Hypothalamus (tissue), 51 donors: ENCODE measurements at places on chromosomes 6 and 20.

DNA sequence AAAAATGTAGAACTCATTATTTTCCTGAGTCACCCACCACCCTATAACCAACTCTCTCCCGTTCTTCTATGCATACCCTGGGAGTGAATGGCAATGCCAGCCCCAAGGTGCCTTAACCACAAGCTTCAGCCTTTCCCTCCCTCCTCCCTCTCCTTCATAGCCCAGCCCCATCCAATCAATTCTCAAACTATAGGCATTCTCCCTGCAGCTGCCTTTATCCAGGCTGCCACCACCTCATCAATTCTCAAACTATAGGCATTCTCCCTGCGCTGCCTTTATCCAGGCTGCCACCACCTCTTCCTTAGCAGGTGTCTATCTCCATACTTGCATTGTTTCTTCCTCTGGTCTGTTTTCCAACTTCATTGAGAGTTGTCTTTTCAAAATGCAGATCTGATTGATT lies 77.1 kb downstream of the PLEKHG1 start:
- no peak for DNase-seq

GRCh38 chr20:44979090-44979621 lies 12.8 kb downstream of the STK4 start:
- DNase-seq: no peak

DNA sequence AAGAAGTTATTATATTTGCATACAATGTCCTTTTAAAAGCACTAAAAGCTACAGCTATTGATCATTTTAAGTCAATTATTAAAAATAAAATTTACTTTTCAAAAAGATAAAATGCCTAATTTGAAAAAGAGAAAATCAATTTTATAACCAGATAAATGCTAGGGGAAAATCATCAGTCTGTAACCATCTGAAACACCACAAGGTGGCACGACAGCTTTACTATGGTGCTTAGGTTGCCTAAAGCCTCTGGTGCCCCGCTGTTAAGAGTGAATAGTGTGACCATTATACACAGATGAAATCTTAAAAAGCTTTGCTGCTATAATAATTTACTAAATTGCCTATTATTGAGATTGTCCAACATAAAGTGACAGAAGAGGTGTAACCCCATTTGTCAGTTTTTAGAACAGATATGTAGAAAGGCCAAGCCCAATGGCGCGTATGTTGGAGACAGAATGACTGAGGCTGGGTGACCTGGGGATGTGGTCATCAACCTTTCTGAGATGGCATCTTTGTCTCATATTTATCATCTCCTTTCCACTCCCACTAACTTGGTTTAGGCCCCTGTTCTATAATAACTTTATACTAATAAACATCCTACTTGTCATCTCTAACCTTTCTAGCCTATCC lies 100.8 kb downstream of the MOXD1 start:
- DNase-seq: no peak

DNA sequence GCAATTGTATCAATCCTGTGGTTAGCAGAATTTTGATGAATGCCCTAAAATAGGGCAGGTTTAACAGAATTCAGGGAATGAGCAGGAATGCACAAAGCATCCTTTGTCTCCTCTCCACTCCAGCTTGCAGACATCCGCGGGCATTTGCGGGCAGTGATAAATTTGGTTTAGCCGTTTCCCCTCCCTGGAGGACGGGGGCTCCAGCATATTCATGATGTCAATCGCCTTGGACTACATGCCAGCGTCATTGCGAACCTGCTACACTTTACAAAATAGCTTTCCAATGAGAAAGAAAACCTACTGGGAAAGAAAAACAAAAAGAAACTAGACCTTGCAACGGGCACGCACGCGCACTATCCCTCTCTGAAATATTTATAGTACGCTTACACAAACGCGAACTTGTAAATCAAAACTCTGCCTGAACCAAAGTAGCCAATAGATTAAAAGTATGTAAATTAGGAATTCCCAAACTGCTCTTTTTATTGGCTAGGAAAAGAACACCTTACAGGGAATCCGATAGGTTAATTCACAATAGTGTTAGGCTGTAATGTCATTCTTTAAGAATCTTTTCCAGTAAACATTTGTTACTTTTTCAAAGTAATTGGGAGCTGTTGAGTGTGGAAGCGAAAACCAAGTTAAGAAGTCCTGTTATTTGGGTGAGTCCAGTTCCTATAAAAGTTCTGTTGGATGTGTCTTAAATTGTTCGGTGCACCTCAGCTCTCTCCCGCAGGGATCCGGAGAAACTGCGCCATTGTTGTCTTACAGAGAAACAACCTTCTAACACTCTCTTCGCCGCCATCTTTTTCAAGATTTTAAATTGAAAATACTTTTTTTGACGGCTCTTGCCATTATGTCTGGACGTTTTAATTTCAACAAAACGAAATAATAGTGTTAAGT lies 136.7 kb downstream of the HFE start:
- no peak for DNase-seq

DNA sequence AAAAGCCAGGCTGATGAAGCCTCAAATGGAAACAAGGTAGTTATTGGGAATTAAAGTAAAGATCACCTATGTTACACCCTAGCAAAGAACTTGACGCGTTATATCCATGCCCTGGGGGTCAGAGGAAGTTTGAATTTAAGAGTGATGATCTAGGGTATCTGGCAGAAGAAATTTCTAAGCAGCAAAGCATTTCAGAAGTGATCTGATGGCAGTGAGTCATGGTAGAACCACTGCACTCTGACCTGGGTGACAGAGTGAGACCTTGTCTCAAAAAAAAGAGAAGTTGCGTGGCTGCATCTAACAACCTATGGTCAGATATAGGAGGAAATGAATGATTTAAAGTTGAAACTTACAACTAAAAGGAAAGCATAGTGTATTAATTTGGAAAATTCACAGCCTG lies 45.2 kb downstream of the SCP2D1 start:
- no peak for DNase-seq

DNA sequence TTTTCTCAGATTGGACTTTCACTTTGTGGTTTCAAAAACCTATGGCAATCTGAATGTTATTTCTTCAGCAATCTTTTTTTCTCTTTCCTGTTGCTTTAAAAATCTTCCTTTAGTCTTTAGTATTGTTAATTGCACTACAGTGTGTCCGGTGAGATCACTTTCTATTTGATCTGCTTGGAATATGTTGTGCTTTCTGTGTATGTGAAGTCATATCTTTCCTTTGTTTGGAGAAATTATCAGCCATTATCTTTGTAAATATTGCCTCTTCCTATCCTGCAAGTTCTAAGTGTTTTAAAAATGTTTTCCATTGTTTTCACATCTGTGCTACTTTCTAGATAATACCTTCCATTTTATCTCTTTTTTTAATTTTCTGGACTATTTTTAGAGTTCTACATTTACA lies 171.4 kb upstream of the PRSS16 start:
- no peak for DNase-seq

DNA sequence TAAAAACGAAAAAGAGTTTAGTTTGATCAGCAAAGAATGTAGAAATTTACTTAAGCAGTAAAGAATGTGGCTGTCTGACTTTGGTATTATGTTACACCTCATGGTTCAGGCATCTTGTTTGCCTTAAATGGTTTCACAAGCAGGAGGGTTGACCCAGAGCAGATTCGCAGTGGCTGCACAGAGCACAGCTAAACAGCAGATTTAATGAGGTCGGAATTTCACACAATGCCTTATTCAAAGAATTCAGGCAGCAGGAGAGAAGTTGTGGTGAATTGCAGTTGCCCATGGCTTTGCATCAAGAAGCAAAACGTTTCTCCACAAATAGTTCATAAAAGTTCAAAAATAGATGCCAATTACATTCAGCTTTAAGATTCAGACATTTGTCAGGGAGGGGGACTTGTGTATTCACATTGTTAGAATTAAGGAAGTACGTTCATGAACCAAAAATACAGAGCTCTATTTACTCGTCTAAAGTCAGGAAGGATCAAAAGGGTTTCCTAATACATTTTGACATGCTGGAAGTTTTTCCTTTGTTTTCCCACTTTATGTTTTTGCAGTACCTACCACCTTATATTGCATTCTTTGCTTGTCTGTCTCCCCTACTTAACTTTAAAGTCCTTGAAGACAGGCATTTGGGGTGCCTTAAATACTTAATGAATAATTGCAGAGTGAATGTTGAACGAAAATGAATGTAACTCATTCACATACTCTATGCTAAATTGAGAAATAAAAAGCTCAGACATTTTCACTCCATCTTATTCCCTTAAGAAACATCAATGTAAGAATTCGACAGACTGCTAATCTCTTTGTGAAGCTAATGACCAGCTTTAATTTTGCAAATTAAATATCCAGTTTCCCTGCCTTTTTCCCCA lies 1163.6 kb upstream of the CITED2 start:
- DNase-seq: no peak

DNA sequence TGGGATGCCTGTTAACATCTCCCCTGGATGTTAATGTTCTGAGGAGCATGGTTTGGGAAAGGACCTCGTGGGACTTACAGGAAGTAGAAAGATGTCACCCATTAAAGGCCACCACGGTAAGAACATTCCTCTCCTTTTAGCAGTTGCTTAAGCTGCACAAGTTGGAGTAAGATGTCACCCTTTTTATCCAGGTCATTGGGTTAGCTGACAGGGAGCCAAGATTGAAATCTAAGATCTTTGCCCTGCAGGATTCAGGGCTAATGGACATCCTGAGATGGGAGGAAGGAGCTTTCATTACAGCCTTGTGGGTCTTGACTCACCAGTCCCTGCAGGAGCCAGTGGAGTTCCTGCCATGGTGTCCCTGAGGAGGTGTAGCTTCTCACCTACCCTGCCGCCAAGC lies 22.1 kb downstream of the PABPC1L start:
- no peak for DNase-seq
